Smooth muscle cell of the umbilical artery (primary cell): ENCODE measurements at places on chromosomes 5 and 9. TPM values are rescaled to one million over a fixed set of nuclear protein-coding genes. Genes with fewer than 3 reads are reported as not detected.

Gene GMCL2
- not detected in 2 replicates for total RNA-seq

Gene ANKRD31
- total RNA-seq, result under 0.01 and 0.14 TPM in 2 replicates

Gene TNC
- total RNA-seq, result 193 and 206 TPM in 2 replicates

Gene FOXD4
- under 0.01 and 0.09 TPM in 2 replicates for total RNA-seq

Gene IFNK
- not detected in 2 replicates for total RNA-seq

Gene SPINK6
- total RNA-seq, result not detected in 2 replicates

Gene MARCOL
- total RNA-seq, result not detected in 2 replicates

Gene CCDC192
- total RNA-seq, result not detected in 2 replicates

Gene FOXD4L5
- 0.09 and 0.30 TPM in 2 replicates for total RNA-seq

Gene EIF4E1B
- total RNA-seq, result not detected in 2 replicates

Gene CDH12
- total RNA-seq, result not detected in 2 replicates

Gene IL3
- not detected in 2 replicates for total RNA-seq

Gene REEP2
- total RNA-seq, result 10.4 and 18.2 TPM in 2 replicates

Gene PCDHGA3
- total RNA-seq, result 1.6 and 2.1 TPM in 2 replicates

Gene SPINK1
- total RNA-seq, result 0.23 and 0.59 TPM in 2 replicates

Gene KIF4B
- 0.09 TPM in 1 of 2 replicates, not detected in the other for total RNA-seq

Gene PLAC8L1
- 0.59 TPM in 1 of 2 replicates, not detected in the other for total RNA-seq

Gene FNIP1
- total RNA-seq, result 57.6 and 61.7 TPM in 2 replicates
